Stimulated activated CD8-positive, alpha-beta memory T cell treated with anti-CD3 and anti-CD28 coated beads, Interleukin-4, amount 100 ng/mL, for 1 hour (primary cell): ENCODE measurements at places on chromosomes 12 and 14.

DNA sequence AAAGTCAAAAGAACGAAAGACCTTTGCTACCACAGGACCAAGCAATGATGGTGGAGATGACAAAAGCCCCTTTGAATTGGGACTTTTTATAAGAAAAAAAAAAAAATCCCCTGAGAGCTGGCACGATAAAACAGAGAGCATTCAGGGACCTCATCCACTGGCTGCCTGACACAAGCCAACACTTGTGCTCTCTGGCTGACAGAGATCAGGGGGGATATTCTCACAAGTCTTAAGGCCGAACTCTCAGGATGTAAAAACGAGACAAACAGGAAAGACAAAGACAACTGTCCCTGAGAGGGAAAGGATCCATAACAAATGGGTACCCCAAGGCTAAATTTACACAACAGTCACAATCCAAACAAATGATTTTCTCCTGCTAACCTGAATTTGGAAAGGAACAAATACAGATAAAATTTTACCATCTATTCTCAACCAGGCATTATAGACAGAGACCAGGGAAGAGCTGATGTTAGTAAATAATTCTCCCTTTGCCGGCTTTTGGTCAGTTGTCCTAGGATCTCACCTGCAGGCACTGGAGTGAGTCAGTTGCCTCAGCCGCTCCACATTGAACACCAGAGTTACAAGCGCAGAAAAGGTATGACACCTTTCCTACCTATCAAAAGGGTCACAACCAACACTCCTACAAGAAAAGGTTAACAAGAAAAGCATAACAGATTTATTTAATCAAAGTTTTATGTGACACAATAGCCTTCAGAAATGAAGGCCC, 37.9 kb upstream of the GARIN6 start:
- no peak for DNase-seq

- DNase-seq: no peak
Measured at GRCh38 chr12:66063916-66064315, 66.6 kb downstream of the LLPH start.

DNA sequence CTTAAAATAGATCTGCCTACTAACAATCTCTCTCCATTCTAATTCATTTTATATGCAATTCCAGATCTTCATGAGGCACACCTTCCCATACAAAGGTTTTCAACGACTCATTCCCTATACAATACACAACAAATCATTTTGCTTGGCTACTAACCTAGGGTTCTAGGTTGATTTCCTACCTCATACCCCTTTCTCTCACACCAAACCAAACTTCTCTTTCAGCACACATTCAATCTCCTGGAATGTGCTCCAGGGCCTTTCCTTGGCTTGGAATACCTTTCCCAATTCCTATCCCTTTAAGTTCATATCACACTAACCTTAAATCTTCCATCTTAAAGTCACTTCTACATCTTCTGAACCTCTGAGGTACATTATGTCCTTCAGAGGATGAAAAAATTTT, 38.7 kb upstream of the MTERF2 start:
- DNase-seq: no peak

- no peak for DNase-seq
Measured at GRCh38 chr12:5480938-5481303, 49.0 kb downstream of the NTF3 start.

DNA sequence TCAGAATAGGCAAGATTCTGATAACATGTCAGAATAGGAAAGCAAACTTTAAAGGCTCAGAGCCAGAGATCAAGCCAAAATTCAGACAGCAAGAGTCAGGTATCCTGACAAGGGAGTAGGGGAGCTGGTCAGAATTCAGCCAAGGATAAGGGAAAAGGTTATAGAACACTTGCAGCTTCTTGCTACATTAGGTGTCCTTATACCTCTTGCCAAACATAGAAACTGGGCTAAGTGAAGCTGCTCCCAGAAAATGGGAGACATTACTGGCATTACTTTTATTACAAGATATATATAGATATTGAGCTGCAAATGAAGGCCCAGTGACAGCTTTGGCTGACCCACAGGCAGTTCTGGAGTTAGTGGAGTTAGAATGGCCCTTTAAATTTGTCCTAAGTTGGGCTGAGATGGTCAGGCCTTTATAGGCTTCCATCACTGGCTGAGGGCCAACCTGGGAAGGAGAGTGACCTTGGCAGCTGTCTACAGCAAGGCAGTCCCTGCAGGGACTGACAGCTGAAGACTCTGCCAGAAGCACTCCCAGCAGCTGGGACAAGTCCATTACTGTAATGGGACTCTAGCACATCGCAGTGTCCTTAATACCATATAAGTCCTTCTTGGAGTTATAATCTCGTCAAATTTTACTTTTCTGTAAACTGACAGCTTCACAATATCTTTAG, 83.0 kb downstream of the LRRC9 start:
- DNase-seq: no peak

DNA sequence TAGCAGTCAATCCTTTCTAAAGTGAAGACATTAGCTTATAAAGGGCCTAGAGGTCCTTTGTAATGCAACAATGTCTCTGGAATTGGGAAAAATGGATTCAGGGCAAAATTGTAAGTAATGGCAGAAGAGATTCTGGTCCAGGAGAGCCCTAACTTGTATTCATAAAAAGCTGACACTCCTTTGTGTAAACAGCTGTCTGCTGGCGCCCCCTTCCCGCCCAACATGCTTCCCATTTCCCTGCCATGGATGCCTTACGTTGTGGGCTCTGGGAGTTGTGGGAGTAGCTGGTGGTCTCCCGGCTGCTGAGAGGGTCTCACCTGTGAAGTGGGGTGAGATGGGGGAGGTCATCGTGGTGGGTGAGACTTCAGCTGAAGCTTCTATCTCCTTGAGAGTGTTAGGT, 2.3 kb downstream of the ACRBP start:
- DNase-seq: no peak

DNA sequence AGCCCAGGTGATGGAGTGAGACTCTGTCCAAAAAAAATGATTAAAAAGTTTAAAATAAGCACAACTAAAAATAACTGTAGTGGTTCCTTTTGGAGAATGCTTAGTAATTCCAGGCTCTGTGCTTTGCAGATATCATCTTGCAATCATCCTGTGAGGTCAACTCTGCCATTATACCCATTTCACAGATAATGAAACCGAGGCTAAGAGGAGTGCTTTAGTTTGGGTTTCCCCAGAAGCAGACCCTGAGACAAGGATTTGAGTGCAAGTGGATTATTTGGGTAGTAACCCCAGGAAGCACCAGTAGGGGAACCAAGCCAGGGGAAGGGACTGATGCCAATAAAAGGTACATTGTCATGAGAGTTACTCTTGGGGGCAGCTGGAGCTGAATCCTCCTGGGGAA, 44.7 kb downstream of the RIN3 start:
- DNase-seq: no peak

- no peak for DNase-seq
Measured at GRCh38 chr14:36646664-36647416, 14.8 kb upstream of the PAX9 start.

- no peak for DNase-seq
Measured at GRCh38 chr14:58796242-58797009, 158.7 kb downstream of the DACT1 start.
